SK-MEL-5 (cell line): ENCODE measurements at places on chromosomes 7 and 10. TPM values are rescaled to one million over a fixed set of nuclear protein-coding genes. Genes with fewer than 3 reads are reported as not detected.

GRCh38 chr7:159083698-159084068, 61.0 kb downstream of the VIPR2 start:
- DNase-seq = no peak

- no peak for DNase-seq
Measured at GRCh38 chr7:92925876-92926696, 89.7 kb upstream of the CDK6 start.

DNA sequence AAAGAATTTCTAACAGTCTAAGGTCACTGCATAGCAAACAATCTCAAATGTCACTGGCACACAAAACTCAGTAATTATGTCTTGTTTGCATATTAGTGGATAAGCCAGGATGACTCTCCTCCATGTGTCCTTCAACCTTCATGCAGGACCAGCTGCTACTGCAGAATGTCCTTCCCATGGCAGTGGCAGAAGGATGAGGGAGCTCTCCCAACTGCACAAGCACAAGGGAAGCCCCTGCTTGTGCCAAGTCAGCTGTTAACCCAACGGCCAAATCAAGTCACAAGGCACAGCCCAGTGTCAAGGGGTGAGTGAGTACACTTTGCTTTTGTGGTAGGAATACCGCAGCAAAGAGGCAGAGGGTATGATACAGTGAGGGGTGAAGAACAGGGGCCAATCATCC, 59.3 kb upstream of the VWC2 start:
- no peak for DNase-seq

DNA sequence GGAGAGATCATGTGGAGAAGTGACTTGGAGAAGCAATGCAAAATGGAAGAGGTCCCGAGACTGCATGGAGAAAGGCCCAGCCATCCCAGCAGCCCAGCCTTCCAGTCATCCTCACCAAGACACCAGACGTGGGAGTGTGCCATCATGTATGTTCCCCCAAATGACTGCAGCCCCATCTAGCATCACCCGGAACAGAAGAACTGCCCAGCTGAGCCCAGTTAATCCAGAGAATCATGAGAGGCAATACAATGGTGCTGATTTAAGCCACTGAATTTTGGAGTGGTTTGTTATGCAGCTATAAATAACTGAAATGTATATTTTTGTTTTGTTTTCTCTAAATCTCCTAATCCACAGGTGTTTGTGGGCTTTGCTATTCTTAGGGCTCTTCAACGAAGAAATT, 22.5 kb upstream of the VCL start:
- DNase-seq = no peak

- no peak for DNase-seq
Measured at GRCh38 chr7:141421306-141421705, 129.9 kb upstream of the AGK start.

The PNLIP gene
- not detected in 2 replicates for total RNA-seq

The UPK3B gene
- total RNA-seq = not detected in 2 replicates

The SSC4D gene
- 0.59 and 0.77 TPM in 2 replicates for total RNA-seq

The BRAT1 gene
- 85.7 and 87.1 TPM in 2 replicates for total RNA-seq

GRCh38 chr10:70254778-70255328, 21.6 kb upstream of the PPA1 start:
- DNase-seq = no peak

DNA sequence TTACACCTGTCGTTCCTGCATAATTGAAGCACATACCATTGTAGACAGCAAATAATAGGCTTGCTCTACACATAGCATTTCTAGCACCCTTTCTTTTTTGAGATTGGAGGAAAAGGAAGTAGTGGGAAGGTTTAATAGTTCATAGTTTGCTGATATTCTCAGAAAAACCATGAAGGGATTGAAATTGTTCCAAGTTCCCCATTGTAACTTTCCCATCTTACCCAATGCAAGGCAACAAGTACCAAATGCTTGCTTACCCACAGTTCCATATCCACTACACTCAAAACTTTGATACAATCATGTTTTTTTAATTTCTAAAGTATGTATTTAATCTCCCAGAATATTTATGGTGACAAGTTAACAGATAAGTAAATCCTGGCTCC, 13.8 kb downstream of the CYP3A5 start:
- DNase-seq = no peak
